ENCODE measurements at places on chromosomes 5 and 9.

DNA sequence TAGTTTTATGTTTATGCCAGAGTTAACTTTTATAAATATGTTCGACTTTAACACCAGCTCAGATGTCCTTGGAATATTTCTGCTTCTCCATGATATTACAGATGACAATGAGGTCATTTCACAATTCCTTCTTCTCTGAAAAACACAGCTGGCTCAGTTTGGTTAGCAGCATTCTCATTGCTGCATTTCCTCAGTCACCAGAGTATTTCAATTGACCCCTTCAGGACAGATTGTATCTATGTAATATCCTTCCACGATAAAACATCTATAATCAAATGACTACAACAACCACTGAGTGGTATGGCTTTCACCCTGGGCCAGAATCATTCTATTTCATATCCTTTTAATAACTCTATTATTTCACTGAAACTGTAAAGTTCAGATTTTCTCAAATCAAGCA is 148.7 kb downstream of the OXCT1 start:
- no peak for DNase-seq

DNA sequence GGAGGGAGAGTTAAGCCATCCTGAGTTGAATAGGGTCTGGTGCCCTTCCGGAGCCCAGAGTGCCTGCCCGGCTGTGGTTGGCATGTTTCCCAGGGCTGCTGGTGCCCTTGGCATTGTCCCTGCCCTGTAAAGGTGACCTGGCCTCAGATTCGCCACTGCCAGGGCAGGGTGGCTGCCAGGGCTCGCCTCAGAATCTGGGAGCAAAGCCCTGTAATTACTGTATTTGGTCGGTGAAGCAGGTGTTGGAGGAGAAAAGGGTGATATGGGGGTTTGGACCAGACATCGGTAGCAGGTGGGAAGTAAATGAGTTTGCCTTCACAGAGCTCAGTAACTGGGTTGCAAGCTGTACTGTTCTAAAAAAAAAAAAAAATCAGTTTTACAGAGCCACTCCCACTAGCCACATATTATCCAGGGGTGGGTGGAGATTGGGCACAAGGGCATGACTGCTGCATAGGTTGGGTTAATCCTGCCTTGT is 47.6 kb downstream of the RGS3 start:
- DNase-seq = no peak

- no peak for DNase-seq
These were observed 20.2 kb upstream of the RPL26L1 start for GRCh38 chr5:172939071-172939470.

- no peak for DNase-seq
These were observed 103.3 kb upstream of the CNTLN start for GRCh38 chr9:17031546-17031945.

DNA sequence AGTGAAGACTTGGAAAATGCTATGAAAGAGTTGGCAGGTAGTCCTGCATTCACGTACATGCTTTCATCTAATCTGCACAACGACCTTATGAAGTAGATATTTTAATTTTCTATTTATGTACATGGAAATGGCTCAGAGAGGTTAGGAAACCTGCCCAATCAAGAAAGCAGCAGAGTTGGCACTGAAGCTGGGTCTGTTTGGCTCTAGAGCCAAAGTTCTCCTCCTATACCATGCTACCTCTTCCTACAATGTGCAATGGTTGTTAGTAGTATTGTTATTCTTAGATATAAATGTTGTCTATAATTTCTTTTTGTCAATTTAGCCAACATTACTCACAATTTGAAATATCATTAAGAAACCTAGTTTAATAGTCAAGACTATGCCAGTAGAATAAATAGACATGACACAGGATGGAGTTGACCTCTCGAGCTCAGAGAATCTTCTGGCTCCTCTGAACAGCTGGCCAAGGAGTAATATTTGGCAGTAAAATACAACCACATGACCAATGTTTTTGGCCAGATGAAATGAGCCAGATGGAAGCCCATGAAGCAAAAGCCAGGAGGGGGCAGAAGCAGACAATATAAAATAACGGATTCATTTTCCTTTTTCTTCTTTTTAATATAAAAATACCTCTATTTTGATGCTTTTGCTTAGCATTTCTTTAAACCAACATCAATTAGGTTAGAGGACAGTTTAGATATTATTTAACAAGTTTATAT is 542.3 kb downstream of the PDE4D start:
- no peak for DNase-seq

- no peak for DNase-seq
These were observed 247.9 kb downstream of the MSX2 start for GRCh38 chr5:174972291-174972690.

DNA sequence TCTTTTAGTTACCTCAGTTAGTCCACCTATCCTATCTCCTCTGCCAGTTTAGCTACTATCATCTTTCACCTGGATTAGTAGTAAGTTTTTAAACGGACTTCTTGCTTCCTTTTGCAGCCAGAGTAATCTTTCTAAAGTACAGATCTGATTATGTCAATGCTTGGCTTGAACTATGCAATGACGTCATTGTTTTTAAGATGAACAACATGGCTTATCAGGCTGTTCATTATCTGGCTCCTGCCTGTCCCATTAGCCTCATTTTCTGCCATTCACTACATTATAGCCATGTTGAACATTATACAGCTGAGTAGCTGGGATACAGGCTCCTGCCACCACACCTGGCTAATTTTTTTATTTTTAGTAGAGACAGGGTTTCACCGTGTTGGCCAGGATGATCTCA is 98.7 kb downstream of the RANBP17 start:
- no peak for DNase-seq

DNA sequence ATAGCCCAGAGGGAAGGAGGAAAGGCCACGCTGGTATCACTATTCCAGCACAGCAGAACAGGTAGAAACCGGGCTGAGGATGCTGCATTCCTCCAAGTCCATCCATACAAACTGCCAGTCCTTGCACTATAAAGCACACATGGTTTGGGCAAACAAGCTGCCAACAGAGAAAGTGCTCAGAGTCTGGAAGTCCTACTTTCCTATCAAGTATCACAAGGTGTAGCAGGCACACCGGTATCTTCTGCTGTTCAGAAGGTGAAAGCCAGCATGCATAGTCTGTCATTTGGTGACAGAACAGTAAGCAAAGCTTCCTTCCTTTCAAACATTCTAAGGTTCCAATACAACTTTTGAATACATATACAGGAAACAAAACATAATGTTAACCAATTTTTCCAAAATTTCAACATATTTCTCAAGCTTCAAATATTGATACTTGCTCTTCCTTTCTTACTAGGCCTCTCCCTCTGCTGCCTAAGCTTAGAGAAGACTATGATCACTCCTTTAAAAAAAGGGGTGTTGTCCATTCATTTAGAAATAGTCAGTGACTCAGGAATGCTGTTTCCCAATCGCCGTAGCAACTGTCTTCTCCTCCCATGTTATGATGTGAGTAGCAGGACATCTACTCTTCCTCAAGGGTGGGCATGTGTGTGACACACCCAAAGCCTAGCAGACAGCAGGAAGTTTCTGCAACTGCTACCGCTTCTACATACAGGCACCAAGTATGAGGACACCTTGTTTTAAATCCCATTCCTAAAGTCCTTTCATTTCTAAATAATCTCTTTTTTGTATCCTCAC is 14.7 kb downstream of the DIAPH1 start:
- peak; percentile 50 for DNase-seq

DNA sequence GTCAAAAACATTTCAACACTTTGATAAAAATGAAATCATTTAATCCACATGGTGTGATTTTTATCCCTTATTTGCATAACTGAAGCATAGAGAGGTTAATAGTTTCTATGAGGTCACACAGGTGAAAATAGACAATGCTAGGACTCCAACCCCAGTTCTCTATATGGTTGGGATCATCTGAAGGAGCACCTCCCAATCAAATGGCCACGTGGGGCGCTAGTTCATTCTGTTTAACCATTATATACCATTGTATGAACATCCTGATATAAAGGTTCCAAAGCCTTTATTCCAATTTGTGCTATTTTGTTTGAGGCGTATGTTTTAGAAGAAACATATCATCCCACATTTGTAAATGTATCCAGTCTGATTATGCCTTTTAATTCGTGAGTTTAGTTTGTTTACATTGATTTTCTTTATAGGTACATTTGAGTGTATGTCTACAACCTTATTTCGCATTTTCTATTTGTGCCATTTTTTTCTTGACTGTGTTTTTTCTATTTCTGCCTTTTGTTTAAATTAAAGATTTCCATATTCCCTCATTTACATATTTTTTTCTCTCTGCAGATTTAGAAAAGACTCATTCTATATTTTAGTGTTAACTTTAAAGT is 1092.0 kb downstream of the MAT2B start:
- no peak for DNase-seq

DNA sequence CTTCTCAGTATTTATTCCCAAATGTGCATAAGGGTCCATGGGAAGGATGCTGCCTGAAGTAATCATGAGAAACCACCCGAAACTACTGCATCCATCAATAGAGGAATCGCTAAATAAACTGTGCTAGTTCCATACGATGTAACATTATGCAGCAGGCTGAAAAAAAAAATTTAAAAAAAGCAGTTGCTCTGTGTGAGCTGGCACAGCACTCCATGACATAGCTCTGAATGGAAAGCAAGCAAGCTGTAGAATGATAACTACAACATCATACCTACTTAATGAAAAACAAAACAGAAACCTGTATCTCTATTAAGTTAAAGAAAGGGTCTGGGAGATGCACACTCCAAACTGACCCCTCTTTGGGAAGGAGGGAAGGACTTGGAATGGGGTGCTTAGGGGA is 49.3 kb downstream of the SHB start:
- DNase-seq = no peak

DNA sequence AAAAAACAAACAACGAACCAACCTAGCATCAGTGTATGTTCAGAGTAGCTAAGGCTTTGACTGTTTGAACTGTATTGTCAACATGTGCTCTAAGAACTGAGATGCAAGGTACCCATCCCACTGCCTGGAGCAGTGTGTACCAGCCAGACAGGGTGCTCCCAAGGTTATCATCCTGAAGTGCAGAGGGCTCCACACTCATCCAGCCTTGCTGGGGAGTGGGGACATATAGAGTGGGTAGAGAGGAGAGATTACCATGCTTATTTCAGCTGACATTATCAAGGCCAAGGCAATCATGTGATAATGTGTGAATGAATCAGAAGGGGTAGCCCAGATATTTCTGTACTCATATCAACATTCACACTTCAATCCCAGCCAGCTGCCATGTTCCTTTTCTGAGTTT is 68.7 kb upstream of the ZNF622 start:
- DNase-seq = no peak

GRCh38 chr9:89529243-89530035 is 31.5 kb upstream of the SEMA4D start:
- peak; percentile 36 for DNase-seq

GRCh38 chr5:135437796-135438560 is 9.2 kb downstream of the DCANP1 start:
- no peak for DNase-seq

GRCh38 chr5:127425037-127425436 is 92.4 kb upstream of the PRRC1 start:
- DNase-seq = no peak

DNA sequence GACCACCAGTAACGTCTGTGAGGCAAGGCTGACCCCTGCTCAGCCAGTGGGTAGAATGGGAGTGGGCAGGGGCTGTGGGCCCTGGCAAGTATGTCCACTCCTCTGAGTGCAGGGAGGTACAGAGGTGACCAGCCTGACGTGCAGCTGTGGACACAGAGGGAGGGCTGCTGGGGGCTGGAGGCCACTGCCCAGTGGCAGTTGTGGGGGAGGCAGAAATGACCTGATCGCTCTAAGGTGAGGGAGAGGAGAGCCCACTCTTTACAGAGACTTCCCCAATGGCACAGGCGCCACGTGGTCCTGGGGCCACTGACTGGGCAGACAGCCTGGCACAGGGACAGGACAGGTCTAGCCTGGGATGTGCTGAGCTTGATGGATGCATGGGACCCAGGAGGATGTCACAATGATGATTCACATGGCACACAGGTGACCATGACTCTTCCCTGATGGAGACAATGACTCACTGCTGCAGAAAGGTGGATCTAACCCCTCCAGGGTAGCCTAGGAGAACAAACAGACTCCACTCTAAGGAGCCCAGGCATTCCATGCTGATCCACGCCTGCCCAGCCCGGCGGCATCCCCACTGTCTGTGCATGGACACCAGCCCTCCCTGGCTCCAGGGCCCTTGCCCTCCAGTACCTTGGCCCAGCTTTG is 7.7 kb downstream of the LPCAT1 start:
- no peak for DNase-seq

DNA sequence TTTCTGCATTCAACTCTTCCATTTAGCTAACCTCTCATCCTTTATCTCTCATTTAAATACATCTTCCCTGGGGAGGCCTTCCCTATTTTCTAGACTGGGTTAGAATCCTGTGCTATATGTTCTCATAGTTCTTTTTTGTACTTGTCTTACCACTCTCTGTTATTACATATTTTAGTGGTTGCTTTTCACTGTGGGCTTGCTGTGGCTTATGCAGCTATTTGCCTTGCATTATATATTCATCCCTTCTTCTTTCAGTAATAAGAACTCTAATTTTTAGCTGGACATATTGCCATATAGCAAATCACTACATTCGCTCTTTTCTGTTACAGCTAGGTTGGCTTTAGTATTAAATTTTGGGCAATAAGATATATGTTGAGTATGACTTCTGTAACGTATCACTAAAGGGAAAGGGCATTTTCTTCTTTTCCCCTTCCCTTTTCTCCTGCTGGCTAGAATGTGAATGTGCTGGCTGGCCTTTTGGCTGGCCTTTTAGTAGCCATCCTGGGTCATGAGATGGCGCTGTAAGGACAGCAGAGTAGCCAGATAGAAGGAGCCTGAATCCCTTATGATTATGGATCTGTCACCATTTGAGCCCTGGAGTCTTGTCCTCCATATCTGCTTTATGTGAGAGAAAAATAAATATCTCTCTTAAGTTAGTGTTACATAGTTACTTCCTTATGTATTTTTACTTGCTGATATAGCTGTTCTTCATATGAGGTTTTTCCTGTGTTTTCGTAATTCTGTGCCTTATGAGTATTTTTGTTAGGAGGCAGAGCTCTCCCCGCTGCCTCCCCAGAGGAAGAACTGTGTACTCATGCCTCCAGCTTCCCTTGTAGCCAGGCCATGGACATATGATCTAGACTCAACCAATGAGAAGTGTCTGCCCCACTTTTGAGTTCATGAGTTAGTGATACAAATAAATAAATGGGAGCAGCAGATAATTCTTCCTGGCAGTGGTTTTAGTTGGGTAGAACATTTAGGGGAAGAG is 65.8 kb downstream of the NDUFAF2 start:
- DNase-seq = no peak

GRCh38 chr5:72121052-72121779 is 13.9 kb downstream of the MAP1B start:
- no peak for DNase-seq

DNA sequence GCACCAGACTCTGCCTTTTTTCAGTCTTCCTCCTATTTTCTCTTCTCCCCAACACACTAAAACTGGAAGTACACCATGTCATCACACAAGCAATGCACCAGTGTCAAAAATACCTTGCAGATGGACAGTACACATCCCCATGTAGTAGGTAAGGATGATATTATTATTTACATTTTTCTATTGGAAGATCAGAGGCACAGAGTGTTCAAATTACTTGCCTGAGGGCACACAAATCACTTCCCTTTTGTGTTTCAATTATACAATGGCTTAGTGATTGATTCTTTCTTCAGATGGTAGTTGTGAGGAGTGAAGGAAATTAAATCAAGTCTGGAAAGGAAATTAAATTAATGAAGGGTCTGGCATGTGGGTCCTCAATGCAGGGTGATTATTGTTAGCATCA is 39.6 kb downstream of the CTSL start:
- DNase-seq = no peak

- no peak for DNase-seq
These were observed 152.9 kb downstream of the CDC42SE2 start for GRCh38 chr5:131416729-131417128.

Data from CD4-positive, alpha-beta T cell treated with Interleukin-21 for 1 hour (primary cell).